Fibroblast of the aortic adventitia (primary cell): ENCODE measurements at places on chromosomes 5 and 9.
A peak's percentile ranks its signal among the peaks of the same experiment; 100 is the strongest.

DNA sequence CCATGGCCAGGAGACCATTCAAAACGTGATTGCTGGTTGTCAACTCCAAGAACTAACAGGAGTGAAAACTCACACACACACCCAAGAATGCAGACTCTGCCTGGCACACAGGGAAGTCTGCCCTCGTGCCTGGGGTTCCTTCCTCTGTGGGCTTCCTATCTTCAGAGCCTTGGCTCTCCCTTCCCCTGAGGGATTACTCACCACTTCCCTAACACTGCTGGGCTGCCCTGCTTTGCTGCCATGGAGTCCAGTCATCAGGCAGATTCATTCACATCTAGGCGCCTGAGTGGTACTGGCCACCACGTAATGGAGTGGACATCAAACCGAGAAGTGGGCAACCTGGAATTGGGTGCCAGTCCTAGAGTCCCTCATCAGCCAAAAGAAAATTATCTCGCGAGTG lies 76.4 kb upstream of the PRSS3 start:
- peak; percentile 42 for DNase-seq

GRCh38 chr5:78808380-78808779 lies 159.8 kb upstream of the LHFPL2 start:
- DNase-seq = no peak

GRCh38 chr5:178334861-178335260 lies 102.3 kb upstream of the PHYKPL start:
- no peak for DNase-seq

DNA sequence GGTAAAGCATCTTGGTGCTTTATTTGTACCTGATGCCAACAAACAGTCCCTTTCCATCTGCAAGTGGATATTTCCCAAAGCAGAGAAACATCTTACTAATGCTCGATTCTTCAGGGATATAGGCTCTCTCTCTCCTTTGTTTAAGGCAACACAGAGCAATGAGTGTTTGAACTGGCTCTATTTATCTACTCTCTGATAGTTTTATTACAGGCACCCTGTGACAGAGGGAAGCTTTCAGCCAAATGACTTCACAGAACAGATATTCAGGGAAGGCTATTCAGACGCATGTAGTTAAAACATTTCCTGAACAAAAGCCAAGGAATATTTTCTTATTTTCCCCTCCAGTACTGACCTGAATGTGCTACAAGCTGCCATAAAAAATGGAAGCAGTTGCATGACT lies 141.8 kb downstream of the YIPF5 start:
- DNase-seq = peak; percentile 97

DNA sequence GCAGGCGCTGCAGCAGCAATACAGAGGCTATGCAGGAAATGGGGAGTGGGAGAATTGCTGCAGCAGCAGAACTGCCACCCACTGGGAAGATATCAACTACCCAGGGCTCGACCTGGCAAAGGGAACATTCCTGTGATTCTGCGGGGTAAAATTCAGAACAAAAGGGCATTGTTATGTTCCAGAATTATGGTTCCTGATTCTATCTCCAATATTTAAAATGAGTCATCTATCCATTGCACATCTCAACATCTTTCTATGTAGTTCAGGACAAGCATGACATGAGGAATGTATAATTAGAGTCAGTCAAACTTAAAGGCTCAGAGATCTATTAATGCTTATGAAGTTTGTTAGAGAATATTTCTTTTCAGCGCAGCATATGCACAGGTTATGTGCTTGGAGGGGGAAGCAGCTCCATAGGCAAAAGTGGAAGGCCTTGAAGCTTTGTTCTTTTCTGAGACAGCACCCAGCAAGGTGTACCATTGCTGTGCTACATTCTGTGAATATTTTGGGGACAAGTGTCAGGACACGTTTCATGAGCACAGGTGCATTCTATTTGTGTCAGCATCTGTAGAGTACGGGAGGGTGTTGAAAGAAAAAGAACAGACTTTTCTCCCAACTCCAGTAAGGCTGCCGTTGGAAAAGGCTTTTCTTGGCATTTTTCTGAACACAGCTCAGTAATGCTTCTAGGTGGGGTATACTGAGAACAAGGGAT lies 395.6 kb upstream of the MPDZ start:
- DNase-seq = no peak

GRCh38 chr5:5810461-5810860 lies 388.0 kb downstream of the ICE1 start:
- no peak for DNase-seq

- DNase-seq = no peak
Observed at GRCh38 chr5:57117596-57117995, 56.3 kb upstream of the GPBP1 start.

DNA sequence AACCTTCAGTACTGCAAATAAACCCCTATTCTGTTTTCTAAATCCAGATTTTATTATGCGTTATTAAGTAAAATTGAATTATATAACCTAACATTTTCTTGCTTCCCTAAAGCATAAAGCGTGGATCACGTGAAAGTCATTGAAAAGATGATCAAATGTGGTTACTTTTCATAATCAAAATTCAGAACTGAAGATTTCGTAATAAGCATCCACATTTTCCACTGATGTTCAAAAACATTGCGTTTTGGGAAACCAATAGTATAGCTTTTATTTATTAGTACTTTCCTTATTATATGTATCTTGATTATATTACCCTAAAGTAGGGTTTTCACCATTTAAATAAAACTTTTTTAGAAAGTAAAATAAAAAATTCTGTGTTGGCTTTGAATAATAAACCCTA lies 1.8 kb downstream of the SLF1 start:
- no peak for DNase-seq
